Activated CD8-positive, alpha-beta memory T cell treated with anti-CD3 and anti-CD28 coated beads for 4 hours (primary cell): ENCODE measurements at places on chromosomes 4 and X.

- no peak for DNase-seq
Observed at GRCh38 chr4:145531223-145531622, 49.6 kb downstream of the SMAD1 start.

GRCh38 chr4:110484029-110484428 is 8.1 kb downstream of the ENPEP start:
- DNase-seq: no peak

DNA sequence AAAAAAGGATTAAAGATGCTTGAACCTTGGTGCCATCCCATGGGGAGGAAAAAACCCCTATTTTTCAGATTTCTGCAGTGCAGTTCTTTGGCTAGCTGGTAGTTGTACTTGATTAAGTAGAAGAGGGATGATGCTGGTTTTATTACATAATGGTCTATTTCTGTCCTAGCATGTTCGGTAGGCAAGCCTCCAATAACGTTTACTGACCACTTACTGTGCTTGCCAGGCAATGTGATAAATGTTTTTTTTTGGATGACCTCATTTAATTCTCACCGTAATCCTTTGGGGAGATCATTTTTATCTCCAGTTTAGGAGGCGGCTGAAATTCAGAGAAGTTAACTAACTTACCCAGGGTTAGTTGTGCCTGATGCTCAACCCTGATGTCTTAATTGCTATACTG is 92.1 kb upstream of the RPA4 start:
- DNase-seq: no peak

DNA sequence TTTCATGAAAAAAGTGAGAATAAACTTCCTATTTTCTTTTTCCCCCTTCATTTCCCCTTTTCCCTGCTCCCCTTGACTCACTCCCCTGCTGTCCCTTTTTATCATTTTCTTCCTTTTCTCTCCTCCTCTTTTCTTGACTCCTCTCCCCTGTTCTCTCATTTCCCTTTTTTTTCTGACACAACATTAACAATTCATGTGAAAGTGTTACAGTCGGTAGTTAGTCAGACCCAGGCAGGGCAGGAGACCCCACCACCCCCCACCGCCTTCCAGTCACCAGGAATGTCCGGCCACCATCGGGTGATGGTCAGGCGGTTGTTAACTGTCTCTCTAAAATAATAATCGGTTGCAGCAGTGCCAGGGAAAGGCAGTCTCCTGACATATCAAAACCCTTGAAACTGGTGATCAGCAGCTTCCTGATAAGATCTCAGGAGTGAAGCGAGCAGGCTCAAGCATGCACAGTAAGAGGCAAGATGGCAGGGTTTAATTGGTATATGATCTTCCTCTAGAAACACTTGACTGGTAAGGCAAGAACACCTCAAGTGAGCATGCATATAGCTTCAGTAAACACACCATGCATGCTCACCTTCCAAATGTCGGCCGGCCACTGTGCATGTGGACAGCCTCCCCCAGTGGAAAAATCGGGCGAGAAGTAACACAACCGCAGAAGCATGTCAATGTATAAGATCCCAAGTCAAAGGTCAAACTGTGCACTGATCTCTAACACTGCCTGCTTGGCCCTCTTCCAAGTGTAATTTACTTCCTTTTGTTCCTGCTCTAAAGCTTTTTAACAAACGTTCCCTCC is 191.4 kb downstream of the NDST4 start:
- no peak for DNase-seq
